ENCODE measurements at places on chromosomes 11 and 22.

DNA sequence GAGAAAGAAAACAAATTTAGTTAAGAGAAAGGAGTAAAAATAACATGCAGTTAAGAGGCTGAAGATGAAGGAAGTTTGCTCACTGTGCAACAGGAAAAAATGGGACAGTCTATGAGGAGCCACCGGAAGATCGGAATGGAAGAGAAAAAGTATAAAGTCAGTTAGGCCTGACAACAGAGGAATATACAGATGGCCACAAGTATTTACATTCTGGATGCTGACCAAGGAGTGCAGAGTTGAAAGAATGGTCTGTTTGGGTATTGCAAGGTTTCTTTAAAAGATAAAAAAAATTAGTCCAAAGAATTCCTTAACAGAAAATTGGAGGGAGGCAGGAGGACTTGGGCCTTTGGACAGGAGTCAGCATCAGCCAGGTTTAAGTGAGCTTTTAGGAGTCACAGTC lies 37.5 kb downstream of the RBFOX2 start:
- DNase-seq, result no peak

- DNase-seq, result no peak
Observed at GRCh38 chr22:30547188-30547587, 647 bp upstream of the SEC14L6 start.

- DNase-seq, result no peak
Observed at GRCh38 chr11:44954051-44954906, 3.6 kb upstream of the TP53I11 start.

- no peak for DNase-seq
Observed at GRCh38 chr11:13962198-13962561, 343 bp upstream of the SPON1 start.

- no peak for DNase-seq
Observed at GRCh38 chr11:9320047-9320446, 5.7 kb upstream of the TMEM41B start.

DNA sequence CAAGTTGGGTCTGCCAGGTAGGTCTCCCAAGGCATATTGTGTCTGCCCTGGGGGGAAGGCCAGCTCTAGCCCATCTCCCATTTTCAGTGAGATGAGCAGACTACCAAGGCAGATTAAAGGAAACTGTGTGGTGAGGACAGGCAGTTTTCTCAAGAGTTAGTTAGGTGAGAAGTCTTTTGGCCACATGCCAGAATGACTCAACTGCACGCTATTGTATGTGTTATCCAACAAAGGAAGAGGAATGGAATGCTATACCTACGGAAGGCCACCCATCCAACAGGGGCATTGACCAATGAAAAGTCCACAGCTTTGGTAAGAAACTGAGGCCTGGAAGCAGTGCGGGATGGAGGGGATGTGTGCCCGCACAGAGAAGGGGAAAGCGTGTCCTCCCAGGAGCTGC lies 941.7 kb downstream of the NTM start:
- no peak for DNase-seq

- no peak for DNase-seq
Observed at GRCh38 chr11:88169881-88170280, 5.4 kb downstream of the RAB38 start.

DNA sequence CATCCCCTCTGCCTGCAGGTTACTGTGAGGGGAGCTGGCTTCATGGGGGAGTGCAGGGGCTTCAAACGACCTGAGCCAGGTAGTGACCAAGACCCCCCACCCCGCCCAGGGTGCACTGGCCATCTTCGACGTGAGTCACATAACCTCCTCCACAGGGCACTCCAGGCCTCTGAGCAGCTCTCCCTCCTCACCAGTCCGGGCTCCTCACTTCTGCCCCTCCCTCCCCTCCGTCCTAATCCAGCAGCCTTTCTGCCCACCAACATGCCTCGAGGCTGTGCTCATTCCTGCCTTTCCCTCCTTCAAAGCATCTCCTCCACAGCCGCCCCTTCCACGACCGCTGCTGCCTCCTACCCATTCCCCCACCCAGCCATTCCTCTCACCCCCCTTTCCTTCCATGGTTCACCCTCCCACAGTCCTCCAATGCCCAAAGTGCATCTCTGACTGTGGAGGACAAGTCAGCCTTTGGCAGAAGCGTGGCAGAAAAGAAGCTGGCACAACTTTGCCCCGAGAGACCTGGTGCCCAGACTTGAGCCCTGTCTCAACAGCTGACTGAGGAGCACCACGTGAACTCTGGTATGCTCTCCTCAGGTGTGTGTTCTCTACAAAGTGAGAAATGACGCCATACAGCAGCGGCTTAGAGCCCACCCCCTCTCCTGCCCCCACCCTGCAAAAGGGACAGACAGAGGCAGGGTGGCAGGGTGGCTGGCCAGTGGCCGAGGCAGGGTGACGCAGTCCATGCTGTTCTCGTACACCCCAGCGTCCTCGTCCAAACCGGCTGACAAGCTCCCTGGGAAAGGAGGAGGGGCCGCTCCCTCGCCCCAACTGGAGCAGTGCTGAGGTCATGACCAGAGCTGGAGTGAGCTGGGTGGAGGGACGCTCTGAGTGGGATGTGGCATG lies 30.4 kb downstream of the OPCML start:
- no peak for DNase-seq

DNA sequence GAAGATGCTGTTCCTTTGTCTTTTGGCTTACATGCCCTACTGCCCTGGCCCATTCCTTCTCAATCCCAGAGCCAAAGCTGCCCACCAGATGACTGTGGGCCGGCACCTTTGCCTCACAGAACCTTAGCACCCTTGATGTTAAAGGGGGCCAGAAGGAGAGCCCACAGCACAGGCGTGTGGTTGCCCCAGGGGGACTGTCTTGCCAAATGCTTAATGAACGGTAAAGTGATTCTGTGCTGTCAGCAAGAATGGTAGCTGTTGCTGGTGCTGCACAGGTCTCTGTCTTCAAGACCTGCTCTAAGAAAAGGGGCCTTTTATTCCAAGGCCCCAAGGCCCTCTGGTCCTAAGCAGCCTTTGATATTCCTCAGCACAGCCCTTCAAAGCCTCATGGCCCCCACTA lies 113.3 kb downstream of the MORC2 start:
- no peak for DNase-seq

Data from glomerular endothelial cell (primary cell).